ENCODE measurements at places on chromosomes 6 and 20.

GRCh38 chr20:1274485-1275311 lies 8.6 kb downstream of the SNPH start:
- no peak for DNase-seq

- no peak for DNase-seq
Observed at GRCh38 chr20:19633985-19634384, 124.1 kb upstream of the RIN2 start.

- DNase-seq = no peak
Observed at GRCh38 chr20:43541214-43541613, 17.6 kb upstream of the SGK2 start.

GRCh38 chr20:62702895-62703852 lies 5.5 kb upstream of the NTSR1 start:
- no peak for DNase-seq

DNA sequence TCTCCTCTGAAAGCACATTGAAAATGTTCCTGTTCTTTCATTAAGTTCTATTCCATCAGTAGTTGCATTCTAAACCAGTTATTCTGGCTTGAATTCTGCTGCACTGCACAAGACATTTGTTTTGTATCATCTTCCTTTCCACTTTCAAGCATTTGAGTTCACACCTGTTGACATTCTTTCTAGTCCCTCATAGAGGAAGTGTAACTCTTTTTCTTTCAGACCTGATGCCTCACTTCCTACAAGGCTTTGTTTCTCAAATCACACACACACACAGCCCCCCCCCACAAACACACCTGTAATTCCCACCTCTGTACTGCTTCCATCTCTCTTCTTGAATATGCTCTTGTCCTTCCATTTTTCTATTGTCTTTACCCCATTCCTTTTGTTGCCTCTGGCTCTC lies 50.9 kb downstream of the CCN2 start:
- no peak for DNase-seq

- DNase-seq = no peak
Observed at GRCh38 chr6:104896914-104897313, 37.2 kb upstream of the HACE1 start.

- no peak for DNase-seq
Observed at GRCh38 chr6:103516336-103516735, 1343.4 kb downstream of the HACE1 start.

DNA sequence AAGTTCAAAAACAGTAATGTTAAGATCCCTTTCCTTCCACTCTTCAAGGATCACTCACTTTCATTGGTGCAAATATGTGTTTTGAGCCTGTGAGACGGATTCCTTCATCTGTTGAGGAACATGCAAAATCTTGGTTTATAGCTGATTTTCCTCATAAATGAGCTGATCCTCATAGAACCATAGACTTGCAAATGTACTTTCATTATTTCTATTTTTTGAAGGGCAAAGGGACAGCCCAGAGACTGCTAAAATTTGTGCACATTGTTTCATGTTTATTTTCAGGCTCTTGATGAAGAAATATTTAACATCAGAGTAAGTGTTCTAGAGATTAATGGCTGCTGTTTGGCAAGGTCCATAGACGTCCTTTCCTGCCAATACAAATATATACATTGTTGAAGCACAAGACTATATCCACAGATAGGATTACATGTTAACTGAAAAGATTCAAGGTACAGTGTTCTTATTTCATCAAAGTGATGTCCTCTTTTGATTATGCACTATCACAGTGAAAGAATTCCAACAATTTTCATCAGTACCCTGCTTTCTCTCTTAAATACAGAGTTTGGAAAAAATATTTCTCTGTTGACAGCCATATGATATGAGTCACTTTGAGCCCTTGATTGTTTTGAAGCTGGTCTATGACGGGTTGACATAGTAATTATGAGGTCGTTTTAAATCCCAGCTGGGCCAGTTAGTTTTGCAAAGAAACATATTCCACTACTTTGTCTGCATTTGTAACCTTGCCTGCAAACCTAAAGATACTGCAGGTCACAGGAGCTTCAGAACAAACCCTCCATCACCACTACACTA lies 95.7 kb downstream of the FILIP1 start:
- DNase-seq = no peak

GRCh38 chr6:52649536-52650160 lies 21.3 kb upstream of the TMEM14A start:
- DNase-seq = no peak

DNA sequence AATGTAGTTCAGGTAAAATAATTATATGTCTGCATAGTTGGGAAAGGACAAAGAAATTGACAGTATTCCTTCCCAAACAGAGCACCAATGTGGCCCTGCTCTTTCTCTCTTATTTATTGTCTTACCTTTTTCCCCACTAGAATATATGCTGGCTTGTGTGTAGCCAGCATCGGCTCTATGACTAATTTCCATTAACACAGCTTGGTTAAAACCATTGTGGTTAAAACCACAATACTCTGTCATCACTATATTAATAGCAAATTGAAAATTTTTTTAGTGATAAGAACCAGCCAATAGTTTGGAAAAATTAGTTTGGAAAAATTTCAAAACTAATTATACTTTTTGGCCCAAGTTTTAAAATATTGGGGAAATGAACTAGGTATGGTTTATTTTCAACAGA lies 535.1 kb downstream of the UTRN start:
- DNase-seq = no peak

GRCh38 chr20:52798124-52798523 lies 174.0 kb upstream of the TSHZ2 start:
- DNase-seq = no peak

- no peak for DNase-seq
Observed at GRCh38 chr6:79614326-79615305, 16.5 kb upstream of the SH3BGRL2 start.

DNA sequence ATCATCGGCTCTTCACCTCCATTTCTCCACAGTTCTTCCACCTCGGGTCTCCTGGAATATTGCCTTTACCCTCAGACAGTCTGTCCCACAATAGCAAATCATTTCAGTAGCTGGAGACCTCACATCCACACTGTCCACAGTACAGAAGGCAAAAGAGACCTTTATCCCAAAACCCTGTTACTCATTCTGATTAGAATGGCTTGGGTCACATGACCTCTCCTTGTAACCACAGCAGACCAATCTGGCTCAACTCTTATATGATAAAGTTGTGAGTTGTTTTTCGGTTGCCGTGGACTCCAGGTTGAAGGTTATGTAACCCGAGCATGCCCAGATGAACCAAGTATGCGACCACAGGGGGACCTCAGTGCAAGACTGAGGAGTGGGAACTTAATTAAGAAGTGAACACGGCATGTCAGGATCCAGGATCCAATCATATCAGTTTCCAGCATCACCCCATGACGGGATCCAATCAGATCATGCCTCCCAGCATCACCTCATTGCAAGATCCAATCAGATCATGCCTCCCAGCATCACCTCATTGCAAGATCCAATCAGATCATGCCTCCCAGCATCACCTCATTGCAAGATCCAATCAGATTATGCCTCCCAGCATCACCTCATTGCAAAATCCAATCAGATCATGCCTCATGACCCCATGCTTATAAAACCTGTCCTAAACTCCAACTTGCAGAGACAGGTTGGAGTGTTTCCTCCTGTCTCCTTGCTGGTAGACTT lies 68.7 kb downstream of the LY86 start:
- no peak for DNase-seq

- no peak for DNase-seq
Observed at GRCh38 chr20:5159928-5160327, 33.1 kb downstream of the CDS2 start.

GRCh38 chr6:43491750-43492661 lies 14.6 kb downstream of the TJAP1 start:
- DNase-seq = no peak

DNA sequence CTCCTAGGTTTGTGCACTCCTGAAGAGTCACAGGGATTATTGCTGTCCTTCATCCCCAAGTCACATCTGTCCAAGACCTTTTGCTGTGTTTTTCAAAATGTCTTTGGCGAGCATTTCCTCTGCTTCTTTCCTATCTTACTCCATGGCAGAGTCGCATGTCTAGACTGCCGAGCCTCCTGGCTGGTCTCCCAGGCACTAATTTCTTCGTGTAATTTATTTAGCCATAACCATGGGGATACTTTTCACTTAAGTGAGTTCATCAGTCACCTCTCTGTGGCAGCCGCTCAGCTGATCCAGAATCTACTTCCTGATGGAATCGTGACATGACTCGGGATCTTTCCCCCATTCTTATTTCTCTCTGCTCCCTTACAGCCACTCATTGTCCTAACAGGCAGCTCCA lies 25.8 kb downstream of the ADGRF5 start:
- DNase-seq = no peak
